ENCODE measurements at places on chromosomes 12 and 14. TPM values are rescaled to one million over a fixed set of nuclear protein-coding genes. Genes with fewer than 3 reads are reported as not detected.
A peak's percentile ranks its signal among the peaks of the same experiment; 100 is the strongest.

- no peak for DNase-seq
Measured at GRCh38 chr12:50507930-50508329, 3.1 kb downstream of the DIP2B start.

- no peak for DNase-seq
Measured at GRCh38 chr12:107404981-107405380, 280.6 kb upstream of the PWP1 start.

DNA sequence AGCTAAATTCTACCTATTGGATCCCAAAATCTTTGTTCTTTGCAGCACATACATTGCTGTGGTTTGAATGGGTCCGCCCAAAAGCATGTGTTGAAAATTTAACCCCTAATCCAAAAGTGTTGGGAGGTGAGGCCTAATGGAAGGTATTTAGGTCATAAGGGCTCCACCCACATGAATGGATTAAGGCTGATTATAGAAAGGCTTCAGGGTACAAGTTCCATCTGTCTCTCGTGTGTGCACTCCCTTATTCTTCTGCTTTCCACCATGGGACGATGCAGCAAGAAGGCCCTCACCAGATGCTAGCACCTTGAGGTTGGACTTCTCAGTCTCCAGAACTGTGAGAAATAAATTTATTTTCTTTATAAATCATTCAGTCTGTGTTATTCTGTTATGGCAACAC, 190.9 kb downstream of the SOX5 start:
- no peak for DNase-seq

- no peak for DNase-seq
Measured at GRCh38 chr14:102203382-102203781, 63.7 kb downstream of the WDR20 start.

DNA sequence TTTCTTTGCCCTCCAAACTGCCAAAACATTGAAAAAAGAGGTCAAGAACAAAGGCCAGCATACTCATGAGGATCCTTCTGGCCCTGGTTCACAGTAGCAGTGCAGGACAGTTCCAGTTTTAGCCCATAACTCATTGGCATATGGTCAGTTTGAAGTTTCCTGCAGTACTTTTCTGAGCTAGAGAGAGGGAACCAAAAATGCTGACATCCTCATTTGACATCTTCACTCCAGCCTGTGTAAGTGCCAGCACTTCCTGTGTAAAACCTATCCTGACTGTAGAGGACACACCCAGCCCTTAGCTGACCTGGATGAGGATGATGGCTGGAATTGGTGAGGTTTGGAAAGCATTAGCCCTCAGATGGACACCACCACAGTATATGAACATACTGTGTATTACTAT, 84.1 kb downstream of the FGD4 start:
- DNase-seq: no peak

DNA sequence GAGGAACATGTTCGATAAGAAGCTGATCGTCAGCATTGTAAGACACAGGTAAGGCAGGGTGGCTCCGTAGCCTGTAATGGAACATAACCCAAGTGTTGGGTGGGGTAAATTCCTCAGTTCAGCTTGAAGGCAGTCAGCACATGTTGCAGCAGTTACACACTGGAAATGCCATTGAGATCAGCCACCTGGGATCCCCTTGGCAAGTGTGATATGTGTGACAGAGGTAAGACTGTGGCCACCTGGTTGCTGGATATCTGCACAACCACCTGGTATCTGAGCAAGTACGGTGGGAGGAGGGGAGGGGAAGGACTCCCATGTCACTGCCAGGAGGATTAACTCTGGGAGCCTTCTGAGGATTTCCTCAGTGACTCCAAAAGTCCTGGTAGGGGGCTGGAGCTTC, 158.0 kb upstream of the CAND1 start:
- no peak for DNase-seq

- DNase-seq: no peak
Measured at GRCh38 chr12:75505706-75506312, 5.6 kb downstream of the KRR1 start.

DNA sequence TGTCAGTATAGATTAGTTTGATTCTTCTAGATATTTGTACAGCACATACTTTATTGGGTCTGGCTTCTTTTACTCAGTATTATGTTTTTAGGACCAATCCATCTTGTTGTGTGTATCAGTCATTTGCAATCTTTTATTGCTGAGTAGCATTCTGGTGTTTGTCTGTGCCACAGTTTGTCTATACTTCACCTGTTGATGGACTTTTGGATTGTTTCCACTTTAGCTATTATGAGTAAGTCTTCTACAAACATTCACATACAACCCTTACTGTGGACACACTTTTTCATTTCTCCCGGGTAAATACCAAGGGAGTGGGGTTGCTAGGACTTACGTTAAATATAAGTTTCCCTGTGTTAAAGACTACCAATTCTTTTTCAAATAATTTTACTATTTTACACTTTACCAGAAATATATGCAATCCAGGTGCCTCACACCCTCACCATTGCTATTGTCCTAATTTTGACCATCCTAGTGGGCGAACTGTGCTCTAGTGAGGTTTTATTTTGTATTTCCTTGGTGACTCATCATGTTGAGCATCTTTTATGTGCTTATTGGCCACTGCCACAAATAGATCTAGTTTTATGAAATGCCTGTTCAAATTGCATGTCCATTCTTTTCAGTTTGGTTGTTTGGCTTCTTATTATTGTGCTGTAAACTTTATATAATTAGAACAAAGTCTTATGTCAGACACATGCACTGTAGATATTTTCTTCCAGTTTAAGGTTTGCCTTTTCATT, 304.7 kb upstream of the TMTC1 start:
- no peak for DNase-seq

GRCh38 chr14:72845683-72846082, 48.2 kb downstream of the DPF3 start:
- DNase-seq: no peak

GRCh38 chr14:52268279-52269061, 972 bp downstream of the PTGDR start:
- DNase-seq: no peak

DNA sequence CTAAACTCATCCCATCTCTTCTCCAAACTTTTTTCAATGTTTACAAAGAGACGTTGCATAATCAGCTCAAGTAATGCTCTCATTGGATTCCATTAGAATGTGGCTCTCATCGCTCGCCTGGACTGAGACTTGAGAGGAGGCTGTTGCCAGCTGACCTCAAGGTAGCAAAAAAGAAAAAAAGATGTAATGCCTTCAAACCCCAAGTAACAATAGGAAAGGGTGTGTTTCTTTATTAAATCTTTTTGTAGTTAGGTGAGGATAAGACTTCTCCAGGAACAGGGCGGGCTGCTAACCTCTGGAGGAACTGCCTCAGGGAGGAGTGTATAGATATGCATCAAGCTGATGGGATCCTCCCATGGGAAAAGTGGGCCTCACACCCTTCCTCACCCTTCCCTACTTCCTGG, 956 bp upstream of the PTHLH start:
- no peak for DNase-seq

DNA sequence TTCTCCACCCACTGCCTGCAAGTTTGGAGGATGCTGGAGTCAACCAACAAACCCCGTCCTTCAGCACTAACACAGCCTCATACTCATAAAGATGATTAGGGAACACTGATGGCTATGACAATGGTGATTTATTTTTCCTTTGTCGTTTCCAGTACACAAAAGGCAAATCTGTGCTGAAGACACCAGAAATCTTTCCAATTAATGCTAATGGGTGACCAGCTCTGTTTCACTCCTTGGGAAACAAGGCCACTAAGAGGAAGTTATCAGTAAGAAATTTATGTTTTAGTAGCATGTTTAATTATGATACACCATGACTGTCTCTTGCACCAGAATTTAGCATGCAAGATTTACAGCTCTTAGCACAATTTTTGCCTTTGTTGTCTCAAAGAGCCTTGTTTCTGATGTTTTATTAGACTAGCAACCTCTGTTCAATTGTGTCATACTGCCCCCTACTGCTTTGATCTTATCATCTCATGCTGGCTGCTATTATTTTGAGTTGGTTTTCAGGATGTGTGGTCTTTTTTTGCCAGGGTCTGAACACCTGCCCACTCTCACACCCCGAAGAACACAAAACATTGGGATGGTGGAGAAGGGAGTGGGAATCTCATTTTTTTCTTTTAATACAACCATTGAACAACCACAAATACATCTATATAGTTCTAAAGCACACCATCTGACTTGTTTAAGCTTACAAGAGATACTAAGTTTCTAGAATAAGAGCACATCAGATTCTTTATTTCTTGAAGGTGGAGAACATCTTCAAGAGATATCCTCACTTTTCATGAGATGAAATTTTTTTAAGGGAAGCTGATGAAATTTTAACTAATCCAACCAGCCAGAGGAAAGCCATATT, 160.9 kb downstream of the SPTSSA start:
- DNase-seq: no peak

- DNase-seq: no peak
Measured at GRCh38 chr12:52517005-52517835, 3.0 kb downstream of the KRT5 start.

DNA sequence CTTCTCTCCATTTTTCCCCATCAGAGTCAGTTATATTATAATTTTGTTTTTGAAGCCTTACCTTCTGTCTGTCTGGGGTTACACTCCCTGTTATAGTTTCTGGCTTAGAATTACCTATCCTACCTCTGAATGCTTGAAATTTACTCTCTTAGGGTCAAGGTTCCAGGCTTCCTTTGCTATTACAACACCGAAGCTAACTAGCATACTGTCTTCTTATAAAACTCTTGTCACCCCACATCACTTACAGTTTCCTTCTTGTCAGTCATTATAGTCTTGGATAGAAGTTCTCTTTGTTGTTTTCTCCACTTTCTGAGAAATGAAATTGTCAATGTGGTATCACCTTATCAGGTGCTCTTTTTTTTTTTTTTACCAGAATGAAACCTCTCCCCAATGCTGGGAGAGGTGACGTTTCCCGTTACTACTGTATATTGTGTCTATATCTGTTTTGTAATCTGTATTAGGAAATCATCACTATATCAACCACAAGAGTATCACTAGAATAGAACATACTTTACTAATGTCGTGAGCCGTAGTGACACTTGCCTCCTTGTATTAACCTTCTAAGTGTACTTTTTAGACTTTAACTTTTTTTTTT, 69.2 kb upstream of the PSMA6 start:
- DNase-seq: no peak

- DNase-seq: no peak
Measured at GRCh38 chr14:73887318-73887616, 608 bp downstream of the ZNF410 start.

DNA sequence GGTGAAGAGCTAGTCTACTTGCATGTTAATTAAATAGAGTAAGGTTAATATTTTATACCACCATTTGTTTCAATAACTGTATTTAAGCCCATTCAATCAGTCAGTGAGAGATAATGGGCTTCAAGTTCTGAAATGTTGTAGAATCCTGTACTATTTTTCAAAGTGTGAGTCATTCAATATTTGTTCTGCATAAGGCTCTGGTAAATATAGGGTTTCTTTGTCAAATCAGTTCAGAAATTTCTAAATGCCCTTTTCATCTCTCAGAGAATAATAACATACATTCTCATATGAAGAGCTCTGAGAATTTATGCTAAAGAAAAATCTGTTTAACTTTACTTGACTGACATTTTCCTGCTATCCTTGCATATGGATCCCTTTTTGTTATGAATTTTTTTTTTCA, 493.3 kb downstream of the TMTC2 start:
- DNase-seq: no peak

- no peak for DNase-seq
Measured at GRCh38 chr12:118743896-118744700, 237.2 kb upstream of the SRRM4 start.

DNA sequence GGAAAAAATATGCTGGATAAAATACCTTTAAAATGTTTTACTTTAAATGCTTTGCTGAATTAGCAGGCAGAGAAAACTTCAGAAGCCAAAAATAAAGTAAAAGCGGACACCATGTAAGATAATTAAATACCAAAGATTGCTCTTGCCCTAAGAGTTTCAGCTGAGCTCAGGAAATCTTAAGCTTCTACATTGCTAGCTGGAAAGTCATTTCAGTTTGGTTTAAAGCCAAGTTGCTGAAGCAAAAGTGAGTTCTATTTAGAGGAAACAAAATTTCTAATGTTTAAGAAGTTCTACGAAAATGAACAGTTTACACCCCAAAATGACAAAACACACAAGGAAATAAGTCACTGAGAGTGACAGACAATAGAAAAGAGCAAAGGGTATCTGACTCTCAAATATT, 310.0 kb downstream of the ADAMTS20 start:
- peak; percentile 9 for DNase-seq

DNA sequence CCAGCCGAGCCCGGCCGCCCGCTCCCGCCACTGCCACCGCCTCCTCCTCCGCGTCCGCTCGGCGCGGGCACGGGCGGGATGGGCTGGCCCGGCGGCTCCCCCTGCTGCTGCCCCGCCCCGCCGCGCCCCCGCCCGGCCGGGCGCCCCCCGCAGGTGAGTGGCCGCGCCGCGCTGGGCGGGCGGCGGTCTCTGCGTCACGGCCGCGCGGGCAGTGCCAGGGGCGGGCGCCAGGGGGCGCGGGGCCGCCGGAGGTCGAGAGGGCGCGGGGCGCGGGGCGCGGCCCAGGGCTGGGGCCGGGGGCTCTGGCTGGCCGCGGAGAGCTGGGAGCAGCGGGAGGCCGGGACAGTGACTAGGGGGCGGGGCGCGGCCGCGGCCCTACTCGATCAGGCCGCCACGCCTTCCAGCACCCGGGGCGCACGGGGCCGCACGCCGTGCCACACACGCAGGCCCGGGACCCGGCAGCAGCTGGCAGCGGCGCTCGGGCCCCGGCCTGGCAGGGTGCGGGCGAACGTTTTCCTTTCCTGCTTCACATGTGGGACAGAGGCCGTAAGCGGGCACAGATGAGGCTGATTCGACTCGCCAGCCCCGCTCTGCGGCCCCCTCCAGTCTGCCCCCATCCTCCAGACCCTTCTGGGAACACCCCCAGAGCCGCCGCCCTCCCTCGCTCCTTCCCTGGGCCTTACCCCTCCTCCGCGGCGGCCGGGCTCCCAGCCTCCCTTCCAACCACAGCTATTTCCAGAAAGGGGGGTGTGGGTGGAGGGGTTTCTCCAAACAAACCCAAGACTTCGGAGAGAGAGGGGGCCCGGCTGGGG, 2.4 kb upstream of the TNS2 start:
- no peak for DNase-seq

GRCh38 chr14:90587252-90587910, 190.6 kb downstream of the CALM1 start:
- DNase-seq: no peak

GRCh38 chr12:119808441-119808840, 68.7 kb downstream of the CIT start:
- DNase-seq: no peak

The KCNMB4 gene
- polyA plus RNA-seq: 1.7 TPM

The SELPLG gene
- 8.1 TPM for polyA plus RNA-seq

The ASCL1 gene
- not detected for polyA plus RNA-seq

The AKAP3 gene
- polyA plus RNA-seq: 0.98 TPM

The JPH4 gene
- polyA plus RNA-seq: not detected

The SPRING1 gene
- 15.4 TPM for polyA plus RNA-seq

The ACSM4 gene
- polyA plus RNA-seq: not detected

The RNFT2 gene
- 1.2 TPM for polyA plus RNA-seq

The FITM1 gene
- 0.23 TPM for polyA plus RNA-seq

The MIPOL1 gene
- polyA plus RNA-seq: 1.1 TPM

The PTCSC3 gene
- polyA plus RNA-seq: not detected

The LMNTD1 gene
- polyA plus RNA-seq: 0.76 TPM

The GARIN6 gene
- polyA plus RNA-seq: not detected

The SIRT4 gene
- polyA plus RNA-seq: 1.5 TPM

Data from BJ (cell line).